ENCODE measurements at places on chromosomes 16 and 17.

GRCh38 chr16:88665148-88665547 is 2.3 kb upstream of the MVD start:
- DNase-seq, result no peak

GRCh38 chr16:88651276-88651988 is 579 bp upstream of the CYBA start:
- no peak for DNase-seq

DNA sequence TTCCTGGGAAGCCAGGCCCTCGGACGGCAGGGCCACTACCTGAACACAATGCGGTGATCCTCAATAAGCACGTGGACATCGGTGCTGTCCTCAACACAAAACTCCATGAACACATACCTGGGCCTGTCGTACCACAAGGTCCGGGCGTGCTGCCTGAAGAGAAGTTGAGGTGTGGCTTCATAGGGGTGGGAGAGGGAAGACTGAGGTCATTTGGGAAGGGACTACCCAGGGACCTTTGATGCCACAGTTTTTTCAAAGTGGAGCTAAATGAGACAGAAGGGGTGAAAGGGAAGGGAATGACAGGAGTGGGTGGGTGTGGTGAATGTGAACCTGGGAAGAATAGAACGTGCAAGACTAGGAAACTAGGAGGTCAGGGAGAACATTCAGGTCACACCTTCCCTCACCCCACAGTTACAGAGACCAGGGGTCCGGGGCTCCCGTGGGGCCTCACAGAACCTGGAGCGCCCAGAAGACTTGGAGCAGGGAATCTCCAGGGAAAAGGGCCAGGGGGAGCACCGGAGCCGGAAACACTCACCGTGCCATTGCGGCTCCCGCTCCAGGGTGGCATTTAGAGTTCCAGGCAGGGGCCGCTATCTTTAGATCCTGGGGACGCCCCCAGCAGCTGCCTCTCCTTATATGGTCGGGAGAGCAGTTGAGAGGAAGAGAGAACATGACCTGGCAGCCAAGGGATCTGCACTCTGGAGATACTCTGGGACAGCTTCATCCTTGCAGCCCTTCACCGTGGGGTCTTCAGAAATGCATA is at the start of gene PTGES3L:
PTGES3L (minus strand) TSS at position 570 of the 763 bp plus-strand sequence; CDS start at position 543, 27 bp downstream.
- DNase-seq, result no peak

DNA sequence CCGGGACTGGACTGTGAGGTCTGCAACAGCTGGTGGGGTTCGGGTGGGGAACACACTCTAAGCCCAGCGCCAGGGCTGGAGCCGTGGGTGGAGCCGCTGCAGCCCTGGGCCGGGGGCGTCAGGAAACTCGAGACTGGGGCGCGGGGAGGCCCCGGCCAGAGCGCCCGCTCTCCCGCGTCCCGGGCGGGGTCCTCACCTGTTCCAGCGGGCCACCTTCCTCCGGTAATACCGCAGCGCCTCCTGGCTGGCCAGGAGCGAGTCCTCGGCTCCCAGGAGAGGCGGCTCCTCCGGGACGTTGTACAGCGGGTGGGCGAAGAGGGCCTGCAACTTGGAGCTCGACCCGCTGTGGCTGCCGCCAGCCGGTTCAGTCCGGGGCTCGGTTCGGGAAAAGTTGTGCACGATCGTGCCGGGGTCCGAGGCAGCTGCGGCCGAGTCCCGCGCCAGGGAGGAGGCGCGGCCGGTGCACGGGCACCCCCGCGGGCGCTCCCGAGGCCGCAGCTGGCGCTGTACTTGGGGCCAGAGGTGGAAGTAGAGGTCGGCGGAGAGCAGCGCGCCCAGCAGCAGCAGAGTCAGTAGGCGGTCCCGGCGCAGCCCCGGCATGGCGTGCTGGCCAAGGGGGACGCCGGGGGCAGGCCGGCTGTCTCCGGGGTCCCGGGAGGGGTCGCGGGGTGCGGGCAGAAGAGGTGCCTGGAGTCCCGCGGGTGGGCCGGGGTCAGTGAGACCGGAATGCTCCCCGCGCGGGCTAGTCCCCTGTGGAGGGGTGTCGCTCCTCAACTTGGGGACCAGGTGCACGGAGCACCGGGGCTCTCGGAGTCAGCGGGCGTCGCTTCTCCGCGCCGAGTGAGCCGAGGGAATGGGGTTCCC is 868 bp downstream of the FAM20A start:
- no peak for DNase-seq

DNA sequence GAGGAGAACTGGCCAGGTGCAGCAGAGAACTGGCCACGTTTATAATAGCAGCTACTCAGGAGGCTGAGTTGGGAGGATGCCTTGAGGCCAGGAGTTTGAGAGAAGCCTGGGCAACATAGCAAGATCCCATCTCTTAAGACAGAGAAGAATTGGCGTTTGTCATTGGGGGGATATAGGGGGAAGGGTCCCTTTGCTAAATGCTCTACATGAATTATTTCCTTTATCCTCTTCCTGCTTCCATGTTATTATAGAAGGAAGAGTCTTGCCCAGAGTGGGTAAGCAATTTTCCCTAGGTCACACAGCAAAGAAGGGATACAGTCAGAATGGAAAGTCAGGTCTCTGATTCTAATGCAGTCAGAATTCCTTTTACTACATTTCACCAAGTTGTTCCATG is 68.0 kb downstream of the MYH11 start:
- no peak for DNase-seq

GRCh38 chr17:52751051-52751450 is 592.5 kb upstream of the CA10 start:
- DNase-seq, result no peak

GRCh38 chr17:39057701-39058206 is 90.6 kb upstream of the FBXO47 start:
- no peak for DNase-seq

- no peak for DNase-seq
Observed at GRCh38 chr17:57862694-57863667, 13.1 kb upstream of the MRPS23 start.

- DNase-seq, result no peak
Observed at GRCh38 chr17:78448356-78448993, 70.0 kb downstream of the PGS1 start.

- DNase-seq, result no peak
Observed at GRCh38 chr17:47708864-47709541, 15.0 kb downstream of the TBKBP1 start.

- no peak for DNase-seq
Observed at GRCh38 chr17:7266784-7267183, 4.5 kb upstream of the CLDN7 start.

- peak; percentile 9 for DNase-seq
Observed at GRCh38 chr17:67836205-67836987, 11.1 kb downstream of the BPTF start.

GRCh38 chr17:37194208-37194607 is 181.6 kb upstream of the C17orf78 start:
- no peak for DNase-seq

DNA sequence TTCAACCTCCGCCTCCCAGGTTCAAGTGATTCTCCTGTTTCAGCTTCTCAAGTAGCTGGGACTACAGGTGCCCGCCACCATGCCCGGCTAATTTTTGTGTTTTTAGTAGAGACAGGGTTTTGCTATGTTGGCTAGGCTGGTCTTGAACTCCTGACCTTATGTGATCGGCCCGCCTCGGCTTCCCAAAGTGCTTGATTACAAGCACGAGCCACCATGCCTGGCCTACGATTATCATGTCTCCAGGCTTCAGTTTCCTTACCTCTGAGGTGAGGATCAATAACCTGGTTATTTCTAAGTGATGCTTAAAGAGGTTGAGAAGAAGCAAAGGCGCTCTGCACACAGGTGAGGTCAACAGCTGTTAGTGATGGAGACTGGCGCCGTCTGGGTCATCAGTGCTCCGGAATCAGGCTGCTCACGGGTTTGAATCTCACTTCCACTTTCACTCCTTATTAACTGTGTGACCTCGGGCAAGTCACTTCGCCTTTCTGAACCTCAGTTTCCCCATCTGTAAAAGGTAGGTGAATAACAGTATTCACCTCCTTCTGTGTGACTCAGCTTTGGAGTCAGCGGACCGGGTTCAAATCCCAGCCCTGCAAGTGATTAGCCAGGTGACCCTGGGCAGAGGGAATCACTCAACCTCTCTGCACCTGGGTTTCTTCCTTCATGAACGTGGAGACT is 745 bp upstream of the ABCC1 start:
- no peak for DNase-seq

GRCh38 chr17:17748604-17749003 is 67.3 kb downstream of the RAI1 start:
- no peak for DNase-seq

DNA sequence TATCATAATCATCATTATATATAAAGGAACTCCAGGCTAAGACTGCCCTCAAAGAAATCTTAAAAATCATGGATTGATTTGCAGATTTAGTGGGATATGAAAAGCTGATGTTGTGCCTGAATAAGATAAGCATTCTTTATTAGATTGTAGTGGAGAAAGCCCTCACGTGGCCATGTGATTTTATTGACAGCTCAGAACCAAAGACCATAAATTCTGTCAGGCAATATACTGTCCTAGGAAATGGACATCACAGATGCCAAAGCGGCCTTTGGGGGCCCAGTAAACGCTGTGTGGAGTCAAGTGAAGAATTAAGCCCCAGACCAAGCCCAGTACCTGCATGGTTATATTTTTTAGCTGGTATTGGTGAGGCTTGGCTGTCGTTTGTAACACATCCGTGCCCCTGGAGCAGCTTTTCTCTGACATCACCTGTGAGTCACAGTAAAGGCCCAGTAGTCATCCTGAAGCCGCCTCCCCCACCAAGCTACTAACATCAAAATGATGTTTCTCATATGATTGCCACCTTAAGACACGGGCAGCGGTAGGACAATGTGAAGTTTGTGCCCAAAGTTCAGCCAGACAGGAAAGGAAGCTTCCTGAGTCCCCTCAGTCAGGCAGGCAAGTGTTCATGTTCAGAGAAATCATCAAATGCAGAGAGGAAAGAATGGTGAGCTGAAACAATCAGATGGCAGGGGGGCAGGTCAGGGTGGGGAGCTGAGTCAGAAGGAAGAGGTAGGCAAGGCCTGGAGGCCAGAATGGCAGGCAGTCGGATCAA is 209.4 kb downstream of the IRX3 start:
- DNase-seq, result peak; percentile 23

- peak; percentile 75 for DNase-seq
Observed at GRCh38 chr16:53664724-53665345, 38.8 kb downstream of the RPGRIP1L start.

GRCh38 chr17:71764505-71764904 is 356.3 kb upstream of the SOX9 start:
- no peak for DNase-seq

- DNase-seq, result no peak
Observed at GRCh38 chr17:20934288-20934687, 108.5 kb downstream of the USP22 start.

DNA sequence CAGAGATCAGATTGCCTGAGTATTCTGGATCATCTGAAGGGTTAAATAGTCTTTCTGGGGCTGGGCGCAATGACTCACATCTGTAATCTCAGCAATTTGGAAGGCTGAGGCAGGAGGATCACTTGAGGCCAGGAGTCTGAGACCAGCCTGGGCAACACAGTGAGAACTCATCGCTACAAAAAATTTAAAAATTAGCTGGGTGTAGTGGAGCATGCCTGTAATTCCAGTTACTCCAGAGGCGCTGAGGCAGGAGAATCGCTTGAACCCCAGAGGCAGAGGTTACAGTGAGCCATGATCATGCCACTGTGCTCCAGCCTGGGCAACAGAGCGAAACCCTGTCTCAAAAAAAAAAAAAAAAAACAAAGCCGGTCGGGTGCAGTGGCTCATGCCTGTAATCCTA is 15.7 kb downstream of the MVP start:
- no peak for DNase-seq

GRCh38 chr16:88345721-88346560 is 36.8 kb upstream of the ZNF469 start:
- no peak for DNase-seq

DNA sequence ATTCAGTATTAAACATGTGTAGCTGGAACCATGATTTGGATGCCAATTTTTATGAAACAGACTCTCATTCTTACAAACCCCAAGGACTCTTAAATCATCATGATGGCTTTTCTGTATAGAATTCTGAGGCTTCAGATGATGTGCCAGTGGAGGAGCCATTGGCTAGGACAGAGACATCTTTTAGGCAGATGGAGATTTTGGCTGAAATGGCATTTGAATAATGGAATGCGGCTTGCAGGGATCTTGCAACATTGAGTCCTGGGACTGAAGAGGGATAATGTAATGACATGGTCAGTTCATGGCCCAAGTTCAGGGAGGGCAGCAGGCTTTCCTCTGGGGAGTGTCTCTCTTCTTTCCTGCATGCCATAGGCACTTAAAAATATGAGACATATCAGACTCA is 172.4 kb downstream of the ABCA8 start:
- no peak for DNase-seq

- DNase-seq, result no peak
Observed at GRCh38 chr17:34071886-34072420, 183.1 kb upstream of the CCL2 start.

GRCh38 chr16:48409839-48410632 is 24.8 kb upstream of the SIAH1 start:
- peak; percentile 51 for DNase-seq

DNA sequence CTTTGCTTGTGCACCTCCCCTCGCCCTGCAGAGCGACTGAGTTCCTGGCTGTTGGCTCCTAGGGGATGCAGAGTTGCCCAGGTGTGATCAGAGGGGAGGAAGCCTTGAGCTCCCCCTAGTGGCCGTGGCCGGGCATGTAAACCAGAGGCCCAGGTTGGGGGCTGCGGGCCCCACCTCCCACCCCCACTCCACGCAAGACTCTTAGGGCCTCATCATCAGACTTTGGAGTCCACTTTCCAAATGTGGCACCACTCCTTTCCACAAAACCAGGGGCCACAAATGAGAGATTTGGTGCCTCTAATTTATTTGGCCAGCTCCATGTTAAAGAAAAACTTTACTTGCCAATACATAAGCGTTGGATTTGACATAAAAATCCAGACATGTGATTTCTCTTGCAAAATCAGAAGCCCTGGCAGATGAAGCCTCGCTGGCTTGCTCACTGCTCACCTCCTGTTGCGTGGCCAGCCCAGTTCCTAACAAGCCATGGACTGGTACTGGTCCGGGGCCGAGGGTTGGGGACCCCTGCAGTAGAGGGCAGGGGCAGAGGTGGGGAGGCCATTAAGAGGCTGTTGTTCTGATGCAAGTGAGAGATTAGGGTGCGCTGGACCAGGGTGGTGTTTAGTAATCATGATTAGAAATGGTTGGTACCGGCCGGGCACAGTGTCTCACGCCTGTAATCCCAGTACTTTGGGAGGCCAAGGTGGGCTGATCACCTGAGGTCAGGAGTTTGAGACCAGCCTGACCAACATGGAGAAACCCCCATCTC is 28.7 kb upstream of the GAS7 start:
- DNase-seq, result no peak

GRCh38 chr16:75550211-75550662 is 5.8 kb downstream of the TMEM231 start:
- no peak for DNase-seq

- no peak for DNase-seq
Observed at GRCh38 chr17:40399185-40399584, 18.5 kb downstream of the TOP2A start.

DNA sequence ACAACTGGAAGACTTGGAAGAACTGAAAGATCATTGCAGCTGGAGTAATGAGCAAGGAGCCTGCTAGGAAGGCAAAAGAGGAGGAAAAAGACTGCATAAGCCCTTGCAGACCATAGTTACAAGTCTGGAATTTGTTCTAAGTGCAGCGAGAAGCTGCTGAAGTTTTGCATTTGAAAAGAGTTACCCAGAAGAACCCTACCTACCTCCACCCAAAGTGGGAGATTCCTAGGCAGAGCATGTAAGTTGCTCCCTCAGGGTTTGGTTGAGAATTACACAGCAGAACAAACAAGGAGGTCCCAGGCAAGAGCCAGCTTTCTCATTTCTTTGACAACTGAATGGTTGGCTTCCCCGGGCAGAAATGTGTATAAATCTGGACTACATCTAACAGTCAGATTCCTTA is 118.7 kb upstream of the NUDT7 start:
- no peak for DNase-seq

- DNase-seq, result peak; percentile 3
Observed at GRCh38 chr16:86016201-86016965, 117.4 kb downstream of the IRF8 start.
